Neural progenitor cell (in vitro differentiated cells): ENCODE measurements at places on chromosomes 5 and 9. TPM values are rescaled to one million over a fixed set of nuclear protein-coding genes. Genes with fewer than 3 reads are reported as not detected.

The NTNG2 gene
- total RNA-seq = 1.0 and 1.2 TPM in 2 replicates

The ADAMTS19 gene
- total RNA-seq = 11.1 and 23.3 TPM in 2 replicates

The HDHD3 gene
- 9.8 and 18.0 TPM in 2 replicates for total RNA-seq

DNA sequence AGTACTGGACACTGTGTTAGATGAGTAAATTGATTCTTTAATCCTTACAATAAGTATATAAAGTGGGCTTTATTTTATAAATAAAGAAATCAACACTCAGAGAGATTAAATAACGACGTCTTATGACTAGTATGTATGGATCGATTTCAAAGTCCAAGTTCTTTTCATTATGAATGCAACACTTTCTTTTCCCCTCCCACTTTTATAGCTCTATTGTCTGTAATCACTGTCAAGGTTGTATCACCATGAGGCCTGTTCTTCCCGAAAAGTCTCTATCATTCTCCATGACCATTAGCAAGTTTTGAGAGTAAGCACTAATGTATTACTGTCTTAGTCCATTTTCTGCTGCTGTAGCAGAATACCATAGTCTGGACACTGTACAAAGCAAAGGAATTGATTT, 228.4 kb downstream of the TLR4 start:
- no peak overlapping the region for H3K27ac ChIP-seq
- H3K27me3 ChIP-seq = no peaks in the 10 kb centered on the region
- no peaks in the 10 kb centered on the region for H3K36me3 ChIP-seq
- no peak overlapping the region for H3K4me3 ChIP-seq
- H3K4me1 ChIP-seq = no peaks in the 10 kb centered on the region

DNA sequence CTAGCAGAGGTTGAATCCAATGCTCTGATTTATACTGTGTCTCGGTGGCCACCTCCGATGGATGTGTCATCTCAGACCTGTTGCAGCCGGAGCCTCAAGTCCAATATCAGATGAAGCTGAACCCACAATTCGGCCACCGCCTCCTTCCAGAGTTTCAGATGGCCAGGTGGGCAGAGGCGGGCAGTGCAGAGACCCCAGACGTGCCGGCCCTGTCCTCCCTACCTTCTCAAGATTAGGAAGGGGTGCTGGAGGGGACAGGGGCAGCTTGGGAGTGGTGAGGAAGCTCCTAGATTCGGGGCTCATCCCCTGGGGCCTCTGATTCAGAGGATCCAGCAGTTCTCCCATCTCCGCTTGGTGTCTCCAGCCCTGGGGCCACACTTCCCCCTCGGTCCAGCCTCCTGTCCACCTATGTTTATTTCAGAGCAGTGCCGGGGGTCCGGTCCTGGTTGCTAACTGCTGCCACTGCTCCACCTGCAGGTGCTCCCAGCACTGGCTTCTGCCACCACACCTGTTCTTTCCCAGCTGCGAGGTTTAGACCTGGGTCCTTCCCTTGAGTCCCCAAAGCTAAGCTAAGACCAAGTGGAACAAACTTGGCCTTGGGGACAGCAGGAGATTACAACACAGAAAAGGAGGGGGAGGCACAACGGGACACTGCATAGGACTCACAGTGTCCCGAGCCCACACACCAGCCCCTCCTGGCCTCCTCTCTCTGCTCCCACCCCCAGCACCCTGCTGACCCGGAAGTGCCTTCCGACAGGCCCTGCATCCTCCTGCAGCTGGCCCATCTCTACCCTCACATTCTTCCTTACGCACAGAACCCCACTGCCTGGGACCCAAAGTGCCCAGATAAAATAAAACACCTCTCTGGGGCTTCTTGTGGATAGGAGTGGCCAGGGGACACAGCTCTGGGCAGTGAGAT, 81.6 kb downstream of the NTNG2 start:
- no peak for DNase-seq
- H3K4me3 ChIP-seq = no peak overlapping the region
- H3K27me3 ChIP-seq = peaks cover 56% of the 10 kb centered on the region
- no peak overlapping the region for H3K27ac ChIP-seq
- peaks cover 24% of the 10 kb centered on the region for H3K4me1 ChIP-seq

DNA sequence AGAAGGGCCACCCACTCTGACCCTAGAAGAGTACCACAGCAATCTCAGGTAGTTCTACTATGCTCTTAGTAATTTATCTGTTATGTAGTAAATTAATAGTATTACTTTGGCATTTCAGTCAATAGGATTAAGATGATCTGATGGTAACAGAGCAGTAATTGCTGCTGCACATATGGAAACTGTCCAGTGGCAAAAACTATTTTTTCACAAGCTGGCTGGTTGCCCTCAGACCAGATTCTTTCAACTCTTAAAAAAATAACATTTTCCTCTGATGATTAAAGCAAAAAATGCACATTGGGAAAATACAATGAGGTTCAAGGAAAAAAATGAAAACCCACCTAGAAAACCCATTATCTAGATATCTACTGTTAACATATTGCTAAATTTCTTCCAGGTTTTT, 19.7 kb downstream of the GLRA1 start:
- peaks cover 97% of the 10 kb centered on the region for H3K27me3 ChIP-seq
- H3K36me3 ChIP-seq = no peaks in the 10 kb centered on the region
- no peak for DNase-seq
- no peak overlapping the region for H3K27ac ChIP-seq

GRCh38 chr5:52468976-52469375, 318.7 kb upstream of the ITGA1 start:
- no peak for DNase-seq
- peaks cover 8% of the 10 kb centered on the region for H3K4me1 ChIP-seq
- no peak overlapping the region for H3K27ac ChIP-seq
- H3K4me3 ChIP-seq = no peak overlapping the region
- no peaks in the 10 kb centered on the region for H3K27me3 ChIP-seq
- no peaks in the 10 kb centered on the region for H3K36me3 ChIP-seq
